ENCODE measurements at places on chromosomes 12 and 14. TPM values are rescaled to one million over a fixed set of nuclear protein-coding genes. Genes with fewer than 3 reads are reported as not detected.

The SMCO2 gene
- 1.5 TPM for polyA plus RNA-seq

The ATL1 gene
- polyA plus RNA-seq = 25.1 TPM

The IL22 gene
- polyA plus RNA-seq = not detected

The CCDC177 gene
- 0.63 TPM for polyA plus RNA-seq

The ASPG gene
- 3.3 TPM for polyA plus RNA-seq

The SAMD15 gene
- polyA plus RNA-seq = 31.3 TPM

The RERGL gene
- polyA plus RNA-seq = 7.6 TPM

The HOXC12 gene
- polyA plus RNA-seq = not detected

The KRT6C gene
- not detected for polyA plus RNA-seq

The CFAP54 gene
- 8.4 TPM for polyA plus RNA-seq

The RDH12 gene
- 0.40 TPM for polyA plus RNA-seq
